CD4-positive, alpha-beta T cell treated with Interleukin-4 for 4 hours (primary cell): ENCODE measurements at places on chromosomes 3 and 15.

DNA sequence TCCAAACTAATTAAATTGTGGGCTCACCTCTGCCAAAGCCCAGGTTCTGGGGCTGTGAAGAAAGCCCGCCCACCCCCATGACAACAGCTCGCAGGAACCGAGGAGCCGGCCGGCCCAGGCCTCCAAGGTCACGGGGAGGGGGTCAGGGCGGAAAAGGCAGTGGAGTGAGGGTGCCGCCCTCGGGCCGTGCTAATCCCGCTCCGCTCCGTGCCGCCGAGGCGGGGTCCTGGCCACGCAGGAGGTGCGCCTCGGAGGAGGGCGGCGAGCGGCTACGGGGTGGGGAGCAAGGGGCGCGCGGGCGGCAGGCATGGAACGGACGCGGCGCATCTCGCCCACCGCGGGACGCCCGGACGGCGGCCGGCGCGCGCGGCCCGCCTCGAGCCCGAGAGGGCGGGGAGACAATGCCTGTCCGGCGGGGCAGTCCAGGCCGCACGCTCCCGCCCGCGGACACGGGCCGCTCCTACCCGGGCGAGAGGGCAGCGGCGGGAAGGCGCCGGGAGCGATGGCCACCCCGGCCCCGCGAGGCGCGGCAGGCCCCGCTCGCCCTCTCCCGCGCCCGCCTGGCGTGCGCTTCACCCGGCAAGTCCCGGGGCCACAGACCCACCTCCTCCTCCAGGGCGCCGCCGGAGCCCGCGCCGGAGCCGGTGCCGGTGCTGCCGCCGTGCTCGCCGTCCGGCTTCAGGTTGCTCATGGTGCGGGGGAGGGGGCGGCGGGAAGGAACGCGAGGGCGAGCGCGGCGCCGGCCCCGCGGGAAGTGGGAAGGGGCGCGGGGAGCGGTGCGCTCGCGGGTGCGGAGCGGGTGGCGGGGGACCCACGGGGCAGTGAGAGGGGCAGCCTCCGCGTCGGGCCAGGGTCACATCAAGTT is 528 bp downstream of the RBPMS2 start:
- no peak for DNase-seq

DNA sequence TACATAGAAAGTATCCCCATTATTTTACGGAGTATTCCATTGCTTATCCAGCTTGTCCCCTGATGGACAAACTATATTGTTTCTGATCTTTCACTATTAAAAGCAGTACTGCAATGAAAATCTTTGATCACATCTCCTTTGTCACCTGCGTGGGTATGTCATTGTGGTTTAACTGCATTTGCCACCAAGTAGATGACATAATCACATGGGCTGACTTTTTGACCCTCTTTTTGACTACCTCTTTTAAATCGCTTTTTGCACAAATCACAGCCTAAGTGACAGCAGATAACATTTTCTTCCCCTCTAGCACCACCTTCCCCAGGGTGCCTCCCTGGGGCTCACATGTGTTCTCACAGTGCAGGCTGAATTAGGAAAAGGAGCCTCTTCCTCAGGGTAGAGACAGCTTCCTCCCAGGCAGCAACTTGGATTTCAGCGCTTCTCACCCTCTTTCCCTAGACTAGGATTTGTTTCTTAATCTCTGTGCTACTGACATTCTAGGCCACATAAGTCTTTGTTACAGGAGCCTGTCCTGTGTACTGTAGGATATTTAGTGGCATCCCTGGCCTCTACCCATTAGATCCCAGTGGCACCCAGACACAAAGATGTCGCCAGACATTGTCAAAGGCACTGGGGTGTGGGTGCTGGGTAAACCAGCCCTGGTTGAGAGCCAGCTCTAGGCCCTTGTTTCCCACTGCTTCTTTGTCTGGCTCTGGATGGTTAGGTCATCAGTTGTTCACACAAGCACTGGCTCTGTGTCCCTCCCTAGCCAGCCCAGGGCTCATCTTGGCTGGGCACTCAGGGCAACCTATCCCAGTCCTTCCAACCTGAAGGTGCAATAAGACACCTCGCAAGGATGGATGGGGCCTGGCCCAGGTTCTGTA is 1.3 kb upstream of the RBP1 start:
- DNase-seq: no peak

- DNase-seq: no peak
Observed at GRCh38 chr15:34252545-34252944, 27.7 kb downstream of the EMC4 start.

DNA sequence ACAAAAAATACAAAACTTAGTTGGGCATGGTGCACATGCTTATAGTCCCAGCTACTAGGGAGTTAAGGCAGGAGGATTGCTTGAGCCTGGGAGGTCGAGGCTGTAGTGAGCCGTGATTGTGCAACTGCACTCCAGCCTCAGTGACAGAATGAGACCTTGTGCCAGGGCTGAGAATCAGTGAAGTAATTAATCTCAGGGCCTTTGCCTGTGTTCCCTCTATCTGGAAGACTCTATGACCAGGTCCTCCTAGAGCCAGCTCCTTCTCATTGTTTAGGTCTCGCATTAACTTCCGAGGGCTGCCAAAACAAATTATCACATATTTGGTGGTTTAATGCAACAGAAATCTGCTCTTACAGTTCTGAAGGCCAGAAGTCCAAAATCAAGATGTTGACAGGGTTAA is 41.4 kb upstream of the FLNB start:
- DNase-seq: no peak

DNA sequence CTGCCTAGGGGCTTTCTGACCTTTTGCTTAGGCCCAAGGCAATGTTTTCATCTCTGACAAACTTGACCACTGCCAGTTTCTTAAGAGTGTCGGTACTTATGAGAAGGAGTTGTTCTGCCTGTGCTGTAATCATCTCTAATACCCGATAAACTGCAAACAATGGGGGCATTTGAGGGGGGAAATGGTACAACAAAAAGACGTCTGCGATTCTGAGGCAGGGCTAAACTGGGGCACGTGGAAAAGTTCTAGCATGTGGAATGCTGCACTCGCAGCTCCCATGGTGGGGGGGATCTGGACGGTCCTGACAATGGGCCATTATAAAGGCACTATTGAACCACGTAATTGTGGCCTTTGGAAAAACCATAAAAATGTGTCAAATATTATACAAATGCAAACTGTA is 73.1 kb upstream of the SAMMSON start:
- DNase-seq: no peak

DNA sequence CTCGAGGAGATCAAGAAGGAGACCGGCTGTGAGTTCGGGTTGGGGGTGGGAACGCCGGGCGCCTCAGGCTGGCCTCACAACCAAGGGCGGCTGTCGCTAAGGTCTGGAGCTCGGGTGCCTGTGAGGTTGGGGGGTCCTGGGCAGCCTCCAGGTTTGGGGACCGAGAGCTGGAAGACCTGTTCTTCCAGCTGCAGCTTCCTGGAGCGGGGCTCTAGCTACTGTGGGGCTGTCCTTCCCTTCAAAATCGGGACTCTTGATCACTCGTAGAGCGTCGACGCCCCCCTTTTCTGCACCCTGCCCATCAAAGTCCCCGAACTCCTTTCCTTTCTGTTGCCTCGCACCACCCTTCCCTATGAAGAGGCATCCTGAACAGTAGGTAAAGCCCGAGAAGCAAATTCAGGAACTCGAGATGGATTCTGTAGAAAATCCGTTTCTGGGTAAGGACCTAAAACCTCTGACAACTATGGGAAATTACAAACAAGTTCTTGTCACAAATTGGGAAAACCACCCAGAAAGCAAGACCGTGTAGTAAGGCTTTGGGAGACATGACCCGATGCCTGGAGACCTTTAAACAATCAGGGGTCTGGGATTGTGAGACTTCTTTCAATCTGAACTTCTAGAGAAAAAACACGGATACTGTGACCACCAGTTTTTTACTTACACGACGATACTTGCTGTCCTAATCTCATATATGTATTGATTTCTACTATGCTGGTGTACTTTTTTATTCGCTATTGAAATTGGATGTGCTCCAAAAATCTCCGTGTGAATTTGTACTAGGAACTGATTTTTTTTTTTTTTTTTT is 556 bp downstream of the CHP1 start:
- no peak for DNase-seq

GRCh38 chr3:55571913-55572312 is 84.8 kb upstream of the WNT5A start:
- no peak for DNase-seq

DNA sequence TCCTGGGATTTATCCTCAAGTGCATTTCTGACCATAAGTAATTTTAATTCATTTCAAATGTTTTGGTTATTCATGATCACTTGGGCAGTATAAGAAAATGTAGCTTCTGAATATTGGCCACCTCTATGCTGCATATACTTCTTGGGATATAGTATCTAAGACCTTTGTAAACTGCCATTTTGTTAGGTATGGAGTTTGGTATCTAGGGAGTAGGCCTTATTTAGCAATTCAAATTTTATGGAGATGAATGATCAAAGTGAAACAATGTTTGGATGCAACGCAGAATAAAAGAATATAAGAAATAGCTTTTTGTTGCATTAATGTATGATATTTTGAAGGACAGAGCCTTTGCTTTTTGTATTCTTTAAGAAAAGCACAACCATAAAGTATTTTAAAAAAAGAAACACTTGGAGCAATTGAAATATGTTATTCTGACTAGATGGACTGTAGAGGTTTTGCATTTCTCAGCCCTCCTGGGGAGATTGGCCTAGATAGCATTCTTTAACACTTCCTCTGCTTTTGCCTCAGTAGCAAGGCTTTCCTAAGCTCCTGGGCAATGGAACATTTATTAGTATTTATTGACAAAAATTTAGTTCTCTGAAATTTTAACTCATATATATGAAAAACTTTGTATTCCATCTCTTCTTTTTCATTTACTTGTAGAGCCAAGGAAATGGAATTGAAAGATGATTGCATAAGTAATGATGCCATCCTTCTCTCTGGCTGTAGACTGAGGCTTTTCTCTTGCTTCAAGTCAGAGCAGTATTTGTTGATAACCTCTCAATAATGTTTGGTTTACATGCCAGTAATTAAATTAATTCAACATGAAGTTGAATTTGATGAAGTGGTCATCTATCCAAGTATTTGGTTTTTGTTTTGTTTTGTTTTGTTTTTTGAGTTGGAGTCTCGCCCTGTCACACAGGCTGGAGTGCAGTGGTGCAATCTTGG is 61.8 kb upstream of the UTS2B start:
- no peak for DNase-seq

- no peak for DNase-seq
Observed at GRCh38 chr3:13009946-13010315, 63.3 kb downstream of the IQSEC1 start.

DNA sequence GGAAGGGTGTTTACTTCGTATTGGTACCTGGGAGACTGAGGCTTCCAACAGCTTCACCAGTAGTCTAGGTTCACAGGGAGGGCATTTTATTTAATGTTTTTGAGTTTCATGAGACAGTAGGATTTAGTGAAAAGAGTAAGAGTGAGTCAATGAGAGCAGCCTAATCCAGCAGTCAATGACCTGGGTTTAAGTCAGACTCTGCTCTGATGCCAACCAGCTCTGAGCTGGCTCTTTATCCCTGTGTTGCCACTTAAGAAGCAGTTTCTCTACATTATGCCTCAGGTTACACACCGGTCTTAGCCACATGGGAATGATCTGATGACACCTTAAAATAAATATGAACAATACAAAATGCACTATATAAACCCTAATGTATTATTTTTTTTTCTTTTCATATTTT is 59.4 kb upstream of the KCNMB2 start:
- no peak for DNase-seq

DNA sequence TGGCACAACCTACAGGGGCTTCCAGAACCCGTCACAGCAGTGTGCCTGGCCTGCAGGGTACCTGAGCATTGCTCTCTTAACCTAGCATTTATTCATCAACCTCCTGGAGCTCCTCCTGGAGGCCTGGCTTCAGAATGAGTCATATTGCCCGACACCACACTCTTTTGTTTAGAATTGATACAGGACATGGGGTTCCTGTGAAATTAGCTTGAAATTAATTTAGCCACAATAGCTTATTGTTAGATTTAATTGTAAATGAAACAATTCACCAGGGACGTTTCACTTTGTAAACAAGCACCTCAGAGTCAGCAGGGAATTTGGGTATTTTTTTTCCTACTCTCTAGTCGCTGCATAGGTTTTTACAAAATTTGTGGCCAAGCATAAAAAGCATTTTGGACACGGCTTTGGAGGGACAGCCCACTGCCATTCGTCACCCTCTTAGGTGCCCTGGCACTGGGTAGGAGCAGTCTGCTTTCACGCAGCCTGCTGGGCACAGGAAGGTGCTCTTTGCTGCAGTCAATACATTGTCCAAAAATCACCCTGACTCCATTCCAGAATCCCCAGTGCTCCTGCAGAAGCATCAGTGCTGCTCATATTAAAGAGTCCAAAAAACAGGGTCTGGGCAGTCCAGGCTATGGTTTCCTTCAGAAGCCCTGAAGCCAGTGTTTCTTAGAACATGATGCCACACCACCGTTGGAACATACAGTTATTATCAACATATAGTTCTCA is 60.8 kb upstream of the MEF2A start:
- no peak for DNase-seq

GRCh38 chr3:197337656-197338055 is 39.2 kb upstream of the DLG1 start:
- no peak for DNase-seq
